ENCODE measurements at places on chromosomes 7 and 10.

GRCh38 chr10:60975716-60976115 lies 31.7 kb upstream of the RHOBTB1 start:
- DNase-seq, result no peak

DNA sequence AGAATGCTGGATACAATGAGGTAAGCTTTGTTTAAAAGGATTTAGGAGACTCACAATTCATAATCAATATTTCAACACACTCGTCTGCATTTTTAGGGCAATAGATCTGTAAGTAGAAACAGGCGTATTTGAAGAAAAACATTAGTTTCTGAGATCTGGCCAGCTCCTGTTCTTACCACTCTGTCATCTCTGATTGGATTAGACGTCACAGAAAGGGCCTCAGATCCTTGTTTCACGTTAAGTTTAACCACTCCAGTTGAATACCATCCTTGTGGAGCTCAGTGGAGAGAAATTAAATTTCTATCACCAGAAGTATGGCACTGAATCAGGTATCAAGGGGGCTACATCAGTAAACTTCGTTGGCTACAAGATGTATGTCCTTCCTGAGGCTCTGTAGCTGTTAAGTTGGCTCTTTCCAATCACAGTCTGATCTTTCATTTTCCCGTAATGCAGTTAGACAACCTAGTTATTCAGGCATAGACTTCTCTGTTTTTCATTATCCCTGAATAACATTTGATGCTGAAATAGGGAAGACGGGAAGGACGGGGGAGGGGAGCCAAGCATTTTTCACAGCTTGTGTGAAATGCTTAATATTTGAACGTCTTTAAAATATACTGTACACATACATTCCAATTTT lies 659.2 kb upstream of the GALNT17 start:
- DNase-seq, result no peak

DNA sequence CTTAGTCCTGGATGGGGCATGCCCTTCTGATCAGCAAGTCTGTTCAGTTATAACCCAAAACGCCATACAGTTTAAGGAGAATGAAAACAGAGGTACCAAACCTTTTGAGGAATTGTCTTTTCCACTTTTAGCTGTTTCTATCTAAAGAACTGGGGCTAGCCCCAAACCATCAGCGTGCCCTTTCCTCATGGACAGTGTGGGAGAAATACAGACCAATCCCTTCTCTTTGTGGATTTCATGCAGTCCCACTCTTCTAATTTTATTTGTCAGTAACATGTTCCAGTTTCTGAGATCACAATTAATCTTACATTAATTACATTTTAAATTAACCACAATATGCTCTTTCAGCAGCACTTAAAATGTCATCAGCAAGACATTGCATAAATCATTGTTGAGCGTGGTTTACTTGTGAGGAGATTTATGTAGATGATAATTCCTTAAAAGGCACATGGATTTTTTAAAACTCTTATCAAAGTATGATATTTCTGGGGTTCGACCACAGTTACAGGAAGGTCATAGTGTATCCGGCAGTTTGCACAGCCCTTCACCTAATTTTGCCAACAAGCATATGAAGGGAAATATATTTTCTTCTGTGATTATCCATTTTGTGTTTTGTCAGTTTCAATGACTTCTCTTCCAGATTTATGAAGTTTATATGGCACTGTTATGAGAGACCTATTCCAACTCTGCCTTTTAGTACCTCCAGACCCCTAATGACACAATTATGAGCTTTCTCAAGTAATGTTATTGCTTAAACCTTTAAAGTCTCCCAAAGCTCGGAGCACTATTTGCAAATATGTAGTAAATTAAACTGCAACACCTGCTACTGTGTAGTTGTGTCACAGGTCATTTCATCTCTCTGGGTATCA lies 868.4 kb upstream of the C7orf33 start:
- no peak for DNase-seq

DNA sequence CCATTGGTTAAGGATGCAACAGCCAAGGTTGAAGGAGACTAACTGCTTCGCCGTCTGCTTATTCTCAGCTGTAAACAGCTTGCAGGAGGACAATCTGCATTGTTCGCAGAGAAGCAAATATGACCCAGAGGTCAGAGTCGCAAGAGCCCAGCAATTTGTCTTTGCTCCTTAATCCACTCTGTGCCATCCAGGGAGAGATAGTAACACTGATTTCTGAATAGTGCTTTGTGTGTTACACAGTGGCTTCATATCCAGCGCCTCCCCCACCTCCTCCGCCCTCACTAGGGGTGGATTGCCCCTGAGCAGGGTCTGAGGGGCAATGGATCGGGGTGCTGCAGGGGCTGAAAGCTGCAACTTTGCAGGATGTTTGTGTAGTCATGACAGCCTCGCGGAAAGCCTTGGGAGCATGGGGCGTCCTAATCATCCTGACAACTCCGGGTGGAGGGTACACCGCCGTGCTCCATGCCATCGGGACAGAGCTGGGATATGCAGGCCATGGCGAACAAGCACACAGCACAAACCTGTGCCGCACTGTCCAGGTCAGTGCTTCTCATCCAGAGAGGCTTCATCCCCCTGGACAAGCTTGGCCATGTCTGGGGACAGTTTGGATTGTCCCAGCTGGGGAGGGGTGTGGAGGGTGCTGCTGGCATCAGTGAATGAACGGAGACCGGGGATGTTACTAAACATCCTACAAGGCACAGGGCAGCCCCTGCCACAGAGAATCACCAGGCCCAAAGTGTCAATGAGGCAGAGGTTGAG lies 103.1 kb upstream of the INSIG1 start:
- DNase-seq, result no peak

GRCh38 chr7:3404501-3404900 lies 103.4 kb downstream of the SDK1 start:
- peak; percentile 60 for DNase-seq

- DNase-seq, result peak; percentile 19
These were observed 775 bp downstream of the STARD3NL start for GRCh38 chr7:38178695-38179344.

DNA sequence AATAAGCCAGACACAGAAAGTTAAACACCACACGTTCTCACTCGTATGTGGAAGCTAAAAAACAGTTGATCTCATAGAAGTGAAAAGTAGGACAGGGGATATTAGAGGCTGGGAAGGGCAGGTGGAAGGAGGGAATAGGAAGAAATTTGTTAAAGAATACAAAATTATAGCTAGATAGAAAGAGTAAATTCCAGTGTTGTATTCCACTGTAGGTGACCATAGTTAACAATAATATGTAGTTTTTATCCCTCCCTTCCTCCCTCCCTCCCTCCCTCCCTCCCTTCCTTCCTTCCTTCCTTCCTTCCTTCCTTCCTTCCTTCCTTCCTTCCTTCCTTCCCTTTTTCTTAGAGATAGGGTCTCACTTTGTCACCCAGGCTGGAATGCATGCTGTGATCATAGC lies 19.9 kb upstream of the MEST start:
- no peak for DNase-seq

DNA sequence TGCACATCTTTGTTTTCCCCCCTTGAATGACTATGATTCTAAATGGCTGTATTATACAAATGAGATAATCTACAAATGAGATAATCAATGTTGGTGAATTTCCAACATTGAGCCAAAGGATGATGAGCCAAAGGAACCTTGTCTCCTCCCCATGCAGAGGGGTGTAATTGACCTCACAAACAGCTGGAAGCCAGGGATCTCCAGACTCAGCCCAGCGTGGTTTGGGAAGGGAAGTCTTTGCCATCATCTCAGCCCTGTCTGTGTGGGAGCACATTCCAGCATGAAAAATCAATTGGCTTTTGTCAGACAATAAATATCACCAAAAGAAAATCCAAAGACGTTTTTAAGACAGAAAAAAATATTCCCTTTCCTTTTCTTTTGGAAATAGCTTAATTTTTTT lies 271.5 kb upstream of the AOAH start:
- DNase-seq, result no peak

GRCh38 chr10:119209035-119209735 lies 1.8 kb downstream of the GRK5 start:
- no peak for DNase-seq

DNA sequence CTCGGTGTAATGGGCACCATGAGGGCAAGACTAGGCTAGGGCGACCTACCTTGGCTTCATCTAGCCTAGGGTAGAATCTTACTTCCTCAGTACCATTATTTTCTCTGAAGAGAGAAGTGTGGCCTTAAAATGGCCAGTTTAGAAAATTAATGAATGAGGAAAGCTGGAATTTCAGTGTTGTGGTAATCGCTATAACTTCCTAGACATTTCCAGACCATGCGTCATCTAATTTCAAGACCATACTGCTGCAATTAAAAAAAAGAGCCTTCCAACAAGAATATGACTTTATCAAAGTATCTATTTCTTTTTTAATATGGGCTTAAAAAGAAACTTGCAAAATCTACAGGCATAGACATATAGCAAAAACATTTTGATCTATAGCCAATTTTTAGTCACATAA lies 68.5 kb downstream of the CPVL start:
- DNase-seq, result no peak

DNA sequence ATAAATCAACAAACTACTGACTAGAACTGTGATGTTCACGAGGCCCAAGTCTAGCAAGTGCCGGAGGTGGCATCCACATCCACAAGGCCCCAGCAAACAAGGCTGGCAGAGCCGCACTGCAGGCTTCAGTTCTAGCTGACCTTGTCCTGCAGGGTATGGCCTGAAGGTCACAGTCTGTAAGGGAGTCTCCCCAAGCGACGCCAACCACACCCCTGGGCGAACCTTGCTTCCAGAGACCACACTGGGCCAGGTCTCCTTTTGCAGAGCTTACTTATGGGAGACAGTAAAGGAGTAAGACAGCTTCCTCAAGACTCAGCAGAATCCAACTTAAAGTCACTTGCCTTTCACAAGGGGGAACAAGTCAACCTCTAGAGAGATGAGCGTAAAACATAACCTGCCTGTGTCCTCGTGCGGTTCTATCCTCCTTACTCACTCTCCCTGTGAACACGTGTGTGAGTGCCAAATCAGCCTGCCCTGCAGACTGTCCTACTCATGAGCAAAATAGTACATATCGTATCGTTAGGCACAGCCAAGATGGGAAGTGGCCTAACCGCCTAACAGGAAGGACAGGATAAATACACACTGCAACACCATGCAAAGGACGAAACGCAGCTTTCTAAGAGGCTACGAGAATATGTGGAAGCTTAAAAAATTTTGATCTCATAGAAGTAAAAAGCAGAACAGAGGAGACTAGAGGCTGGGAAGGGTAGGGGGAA lies 22.7 kb downstream of the FAM53B start:
- DNase-seq, result no peak

GRCh38 chr10:93149761-93150160 lies 76.1 kb downstream of the CYP26A1 start:
- DNase-seq, result peak; percentile 51

DNA sequence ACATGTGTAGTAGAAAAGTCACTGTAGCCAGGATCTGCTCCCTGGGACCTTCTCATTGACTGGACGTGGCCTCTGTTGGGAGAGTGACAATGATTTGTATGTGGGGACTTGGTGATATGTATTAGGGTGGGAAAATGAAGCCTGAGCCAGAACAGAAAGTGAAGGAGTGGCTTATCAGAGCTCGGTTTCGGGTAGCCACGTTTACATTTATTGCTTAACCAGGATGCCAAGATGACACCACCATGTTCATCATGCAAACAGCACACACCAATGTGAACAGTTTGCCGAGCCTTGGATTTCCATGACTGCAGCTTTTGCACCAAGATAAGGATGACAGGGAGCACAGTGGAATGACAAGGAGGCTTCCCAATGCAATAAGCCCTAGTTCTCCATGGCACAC lies 112.8 kb upstream of the STK17A start:
- DNase-seq, result no peak

GRCh38 chr7:101159696-101160674 lies 5.4 kb downstream of the VGF start:
- DNase-seq, result peak; percentile 76

DNA sequence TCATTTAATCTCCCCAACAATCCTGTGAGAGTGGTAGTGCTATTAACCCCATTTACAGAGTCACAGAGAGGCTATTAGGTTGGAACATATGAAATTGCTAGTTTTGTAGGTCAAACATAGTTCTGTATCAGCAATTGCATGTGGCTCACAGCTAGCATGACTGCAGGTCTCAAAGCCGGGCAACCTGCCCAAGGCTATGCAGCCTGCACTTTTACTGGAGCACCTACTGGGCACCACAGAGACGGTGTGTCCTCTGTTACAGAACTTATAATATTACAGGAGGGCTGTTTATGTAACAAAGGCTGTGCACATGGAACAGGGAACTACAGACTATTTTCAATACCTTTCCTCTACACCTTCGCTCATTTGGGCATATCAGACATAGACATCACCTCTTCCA lies 355.8 kb downstream of the RPS24 start:
- no peak for DNase-seq

- no peak for DNase-seq
These were observed 619.6 kb upstream of the AUTS2 start for GRCh38 chr7:68978710-68979109.

- no peak for DNase-seq
These were observed 730.6 kb upstream of the VSTM2A start for GRCh38 chr7:53811555-53812079.

- DNase-seq, result no peak
These were observed 23.1 kb downstream of the AGAP3 start for GRCh38 chr7:151109094-151110048.

DNA sequence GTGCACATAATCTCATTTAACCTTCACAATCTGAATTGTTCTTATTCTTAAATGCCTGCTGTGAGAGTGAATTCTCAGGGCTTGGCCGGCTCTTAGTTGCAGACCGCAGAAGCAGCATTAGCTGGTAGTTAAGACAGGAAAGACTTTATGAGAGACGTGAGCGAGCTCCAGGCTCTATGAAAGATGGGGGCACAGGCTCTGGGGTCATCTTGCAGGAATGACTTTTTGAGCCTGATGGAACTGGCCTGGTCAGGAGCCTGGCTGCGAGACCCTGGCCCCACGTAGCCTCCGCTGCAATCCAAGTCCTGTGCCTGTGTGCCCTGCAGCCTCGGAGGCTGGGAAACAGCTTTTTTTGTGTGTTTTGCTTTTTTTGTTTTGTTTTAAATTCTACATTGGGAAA lies 958.8 kb upstream of the ZNF722 start:
- no peak for DNase-seq

DNA sequence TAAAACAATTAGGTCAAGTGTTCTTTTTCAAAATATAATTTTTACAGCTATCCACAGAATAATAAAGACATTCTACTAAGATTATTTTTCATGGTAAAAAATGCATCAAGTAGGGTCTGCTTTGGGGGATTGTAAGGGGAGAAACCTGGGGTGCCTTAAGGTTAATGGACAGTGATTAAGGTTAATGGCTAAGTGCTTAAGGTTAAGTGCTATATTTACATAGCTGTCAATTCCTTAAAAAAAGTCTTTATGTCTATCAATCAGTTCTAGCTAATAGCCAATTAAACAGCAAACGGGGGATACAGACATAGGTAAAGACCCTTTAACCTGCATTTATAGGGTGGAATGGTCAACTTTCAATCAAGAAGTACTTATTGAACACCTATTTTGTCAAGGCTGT lies 284.5 kb upstream of the SEMA3A start:
- DNase-seq, result no peak

- no peak for DNase-seq
These were observed 180.0 kb upstream of the INHBA start for GRCh38 chr7:41882745-41883420.

- no peak for DNase-seq
These were observed 149.5 kb downstream of the ARHGAP21 start for GRCh38 chr10:24574161-24574560.
